Stimulated activated CD8-positive, alpha-beta memory T cell treated with anti-CD3 and anti-CD28 coated beads, Interleukin-4, amount 100 ng/mL, for 1 hour (primary cell): ENCODE measurements at places on chromosomes 11 and 22.

DNA sequence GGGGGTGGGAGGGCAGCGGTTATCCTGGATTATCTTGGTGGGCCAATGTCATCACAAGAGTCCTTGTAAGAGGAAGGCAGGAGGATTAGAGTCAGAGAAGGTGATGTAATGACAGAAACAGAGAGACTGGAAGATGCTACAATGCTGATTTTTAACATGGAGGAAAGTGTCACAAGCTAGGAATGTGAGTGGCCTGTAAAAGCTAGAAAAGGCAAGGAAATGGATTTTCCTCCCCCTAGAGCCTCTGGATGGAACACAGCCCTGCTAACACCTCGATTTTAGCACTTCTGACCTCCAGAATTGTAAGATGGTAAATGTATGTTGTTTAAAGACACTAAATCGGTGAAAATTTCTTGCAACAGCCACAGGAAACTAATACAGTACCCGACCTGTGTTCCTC lies 109.3 kb downstream of the MN1 start:
- DNase-seq, result no peak

- DNase-seq, result no peak
These were observed 853 bp downstream of the HTATIP2 start for GRCh38 chr11:20364341-20364792.

GRCh38 chr22:46090036-46090591 lies 60.2 kb upstream of the PPARA start:
- DNase-seq, result no peak

DNA sequence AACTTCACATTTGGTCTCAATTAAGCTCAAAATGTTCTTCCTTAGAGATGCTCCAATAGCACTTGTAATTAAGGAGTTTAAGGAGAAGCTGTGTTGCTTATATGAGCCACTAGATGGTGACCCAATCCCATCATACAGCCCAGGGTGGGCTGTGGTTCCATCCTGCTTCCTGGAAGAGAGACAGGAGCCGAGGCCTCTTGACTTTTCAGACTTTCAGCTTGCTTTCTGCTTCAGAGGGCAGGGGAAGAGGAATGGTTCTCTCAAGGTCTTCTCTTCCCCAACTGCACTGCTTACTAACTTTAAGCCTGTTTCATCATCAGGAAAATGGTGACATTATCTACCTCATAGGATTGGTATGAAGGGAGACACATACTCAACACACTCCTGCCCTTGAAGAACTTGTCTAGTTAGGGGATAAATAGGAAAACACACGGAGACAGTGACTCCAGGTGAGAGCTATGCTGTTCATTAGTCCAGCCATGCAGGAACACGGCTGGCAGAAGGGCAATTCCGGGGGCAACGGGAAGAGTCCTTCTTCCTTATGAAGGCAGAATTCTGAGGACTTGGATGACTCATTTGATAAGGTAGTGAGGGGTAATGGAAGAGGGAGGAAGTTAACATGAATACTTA lies 20.1 kb downstream of the TMEM218 start:
- no peak for DNase-seq

DNA sequence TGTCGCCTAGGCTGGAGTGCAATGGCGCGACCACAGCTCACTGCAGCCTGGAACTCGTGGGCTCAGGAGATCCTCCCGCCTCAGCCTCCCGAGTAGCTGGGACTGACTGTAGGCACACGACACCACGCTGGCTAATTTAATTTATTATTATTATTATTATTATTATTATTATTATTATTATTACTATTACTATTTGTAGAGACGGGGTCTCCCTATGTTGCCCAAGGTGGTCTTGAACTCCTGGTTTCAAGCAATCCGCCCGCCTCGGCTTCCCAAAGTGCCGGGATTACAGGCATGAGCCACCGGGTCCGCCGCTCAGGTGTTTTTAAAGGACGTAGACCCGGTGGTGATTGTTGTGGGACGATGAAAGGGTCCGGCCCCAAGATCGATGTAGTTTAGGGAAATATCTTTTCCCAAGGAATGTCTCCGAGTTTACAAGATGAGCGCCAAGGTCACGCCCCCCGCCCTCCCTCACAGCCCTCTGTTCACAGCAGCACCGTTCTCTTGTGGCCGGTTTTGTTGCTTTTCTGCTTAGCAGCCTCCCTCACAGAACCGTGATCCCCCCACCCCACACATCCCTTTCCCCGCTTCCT lies 728 bp upstream of the POGLUT3 start:
- no peak for DNase-seq

DNA sequence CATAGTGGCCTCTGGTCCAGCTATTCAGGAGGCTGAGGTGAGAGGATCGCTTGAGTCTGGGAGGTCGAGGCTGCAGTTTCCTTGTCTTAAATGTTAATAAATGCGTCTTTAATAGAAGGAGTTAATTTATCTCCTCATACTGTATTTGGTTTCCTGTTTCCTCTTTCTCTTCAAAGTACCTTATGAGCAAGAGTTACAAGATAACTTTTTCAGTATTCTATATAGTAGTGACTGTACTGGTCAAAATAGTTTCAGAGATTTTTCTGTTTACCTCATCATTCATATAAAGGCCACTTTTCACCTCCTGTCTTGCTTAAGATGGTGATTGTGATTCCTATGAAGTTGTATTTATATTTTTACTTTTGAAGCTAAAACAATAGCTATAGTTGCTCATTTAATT lies 50.9 kb downstream of the MCAM start:
- DNase-seq, result no peak

DNA sequence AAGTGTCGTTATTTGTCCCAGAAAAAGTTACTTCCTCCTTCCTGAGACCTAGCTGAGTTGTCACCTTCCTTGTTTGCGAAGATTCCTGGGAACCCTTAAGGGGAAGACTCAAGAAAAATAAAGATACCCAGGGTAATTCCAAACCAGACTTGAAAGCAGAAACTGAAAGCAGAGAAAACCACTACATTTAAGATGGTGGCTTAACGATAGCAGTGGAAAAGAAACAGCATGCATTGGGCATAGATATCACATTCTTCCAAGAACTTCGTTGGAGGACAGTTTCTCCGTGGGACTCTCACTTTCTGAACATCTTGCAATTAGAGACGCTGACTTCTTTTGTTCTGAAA lies 89.1 kb downstream of the FAM76B start:
- DNase-seq, result no peak

- DNase-seq, result no peak
These were observed 32.5 kb upstream of the SLC35C1 start for GRCh38 chr11:45772449-45772774.

DNA sequence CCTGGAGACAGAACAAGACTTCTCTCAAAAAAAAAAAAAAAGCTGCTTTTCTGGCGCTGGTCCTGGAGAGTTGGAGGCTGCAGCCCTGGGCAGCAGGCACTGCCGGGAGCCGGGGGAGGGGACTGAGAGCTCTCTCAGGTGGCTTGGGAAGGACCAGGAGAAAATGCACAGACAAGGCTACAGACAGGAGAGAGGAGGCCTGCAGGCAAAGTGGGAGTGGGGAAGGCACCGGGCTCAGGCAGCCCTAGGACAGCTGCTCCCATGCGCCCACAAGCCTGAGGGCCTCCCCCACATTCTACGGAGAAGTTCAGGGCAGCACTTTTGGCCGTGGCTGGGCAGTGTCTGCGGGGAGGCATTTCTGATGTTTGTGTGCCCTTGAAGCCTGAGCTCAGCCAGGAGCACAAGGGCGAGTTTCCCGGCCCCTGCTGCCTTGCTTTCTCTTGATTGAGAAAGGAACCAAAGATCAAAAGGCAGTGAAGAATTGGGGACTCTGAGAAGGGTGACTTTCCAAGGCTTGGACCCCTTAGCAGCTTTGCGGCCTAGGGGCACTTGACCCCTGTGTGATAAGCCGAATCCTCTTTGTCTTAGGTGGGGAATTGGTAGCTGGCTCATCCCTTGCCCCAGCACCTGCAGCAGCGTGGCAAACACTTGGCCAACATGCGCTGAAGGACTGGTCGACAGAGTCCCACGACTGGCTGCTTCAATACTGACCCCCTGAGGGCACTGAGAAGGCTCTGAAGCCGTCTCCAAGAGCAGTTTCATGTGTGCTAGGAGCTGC lies 35.3 kb downstream of the PPM1F start:
- no peak for DNase-seq

- DNase-seq, result no peak
These were observed 815 bp upstream of the PLCB3 start for GRCh38 chr11:64250415-64251015.

DNA sequence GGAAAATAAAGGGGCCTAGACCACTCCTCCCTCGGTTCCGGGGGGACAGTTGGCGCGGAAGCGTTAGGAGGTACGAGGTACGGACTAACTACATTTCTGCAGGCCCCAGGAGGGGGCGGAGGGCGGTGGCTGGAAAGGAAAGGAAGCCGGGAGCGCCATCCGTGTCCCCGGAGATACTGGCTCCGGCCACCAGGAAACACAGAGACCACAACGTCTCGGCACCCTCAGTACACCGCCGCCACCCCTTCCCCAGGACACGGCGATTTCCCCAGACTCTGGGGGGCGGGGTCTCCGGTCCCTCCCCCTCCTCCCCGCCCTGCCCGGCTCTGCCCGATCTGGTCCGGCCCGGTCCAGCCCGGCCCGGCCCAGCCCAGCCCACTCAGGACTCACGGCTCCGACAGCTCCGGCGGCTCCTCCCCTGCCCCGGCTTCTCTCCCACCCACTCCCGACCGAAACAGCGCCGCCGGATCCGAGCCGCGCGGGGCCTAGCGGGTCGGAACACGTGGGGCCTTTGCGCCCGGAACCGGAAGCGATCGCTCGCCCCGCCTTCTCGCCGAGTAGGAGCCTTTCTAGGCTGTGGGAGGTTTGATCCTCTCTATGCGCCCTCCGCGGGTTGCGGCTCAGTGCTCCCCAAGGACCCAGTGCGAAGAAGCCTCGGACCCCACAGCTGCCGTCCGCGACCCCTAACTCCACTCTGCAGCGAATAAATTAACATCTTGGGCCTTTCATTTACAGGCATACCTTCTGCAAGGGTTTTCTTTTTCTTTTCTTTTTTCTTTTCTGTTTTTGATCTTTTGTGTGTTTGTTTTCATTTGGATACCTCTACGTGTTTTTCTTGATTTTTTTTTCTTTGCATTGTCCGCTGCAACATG lies at the start of gene ZNF202:
ZNF202 (minus strand) TSS at position 502 of the 872 bp plus-strand sequence. CDS start 10,772 bp downstream, outside the sequence.
- peak; percentile 80 for DNase-seq

- DNase-seq, result no peak
These were observed 907.1 kb downstream of the DLG2 start for GRCh38 chr11:84719935-84720577.

DNA sequence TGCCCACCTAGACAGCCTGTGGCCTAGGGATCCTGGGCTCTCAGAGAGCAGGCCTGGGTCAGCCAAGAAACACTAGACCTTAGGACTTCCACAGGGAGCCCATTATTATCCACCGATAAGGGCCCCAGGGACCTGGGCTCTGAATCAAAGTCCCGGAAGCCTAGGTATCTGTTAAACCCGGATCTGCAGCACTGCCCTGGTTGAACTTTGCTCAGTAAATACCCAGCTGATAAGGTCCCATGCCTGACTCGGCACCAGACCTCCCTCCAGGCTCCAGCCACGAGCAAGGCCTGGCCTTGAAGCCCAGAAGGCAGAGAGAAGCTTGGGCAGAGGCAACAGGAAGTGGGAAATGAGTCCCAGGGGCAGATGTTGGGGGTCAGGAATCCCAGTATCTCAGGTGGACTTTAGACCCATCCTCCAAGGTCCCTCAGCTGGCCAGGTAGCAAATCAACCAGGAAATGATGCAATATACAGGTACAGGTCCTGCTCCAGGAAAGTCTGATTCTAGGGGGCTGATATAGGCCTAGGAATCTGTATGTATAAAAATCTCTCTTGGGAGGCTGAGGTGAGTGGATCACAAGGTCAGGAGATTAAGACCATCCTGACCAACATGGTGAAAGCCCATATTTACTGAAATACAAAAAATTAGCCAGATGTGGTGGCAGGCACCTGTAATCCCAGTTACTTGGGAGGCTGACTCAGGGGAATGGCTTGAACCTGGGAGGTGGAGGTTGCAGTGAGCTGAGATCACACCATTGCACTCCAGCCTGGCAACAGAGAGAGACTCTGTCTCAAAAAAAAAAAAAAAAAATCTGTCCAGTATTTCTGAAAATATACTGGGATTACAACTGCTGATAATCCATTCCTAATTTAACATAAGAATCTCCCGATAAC lies 18.7 kb downstream of the POU2AF1 start:
- DNase-seq, result no peak

- no peak for DNase-seq
These were observed 67.5 kb downstream of the C11orf58 start for GRCh38 chr11:16805938-16806337.

DNA sequence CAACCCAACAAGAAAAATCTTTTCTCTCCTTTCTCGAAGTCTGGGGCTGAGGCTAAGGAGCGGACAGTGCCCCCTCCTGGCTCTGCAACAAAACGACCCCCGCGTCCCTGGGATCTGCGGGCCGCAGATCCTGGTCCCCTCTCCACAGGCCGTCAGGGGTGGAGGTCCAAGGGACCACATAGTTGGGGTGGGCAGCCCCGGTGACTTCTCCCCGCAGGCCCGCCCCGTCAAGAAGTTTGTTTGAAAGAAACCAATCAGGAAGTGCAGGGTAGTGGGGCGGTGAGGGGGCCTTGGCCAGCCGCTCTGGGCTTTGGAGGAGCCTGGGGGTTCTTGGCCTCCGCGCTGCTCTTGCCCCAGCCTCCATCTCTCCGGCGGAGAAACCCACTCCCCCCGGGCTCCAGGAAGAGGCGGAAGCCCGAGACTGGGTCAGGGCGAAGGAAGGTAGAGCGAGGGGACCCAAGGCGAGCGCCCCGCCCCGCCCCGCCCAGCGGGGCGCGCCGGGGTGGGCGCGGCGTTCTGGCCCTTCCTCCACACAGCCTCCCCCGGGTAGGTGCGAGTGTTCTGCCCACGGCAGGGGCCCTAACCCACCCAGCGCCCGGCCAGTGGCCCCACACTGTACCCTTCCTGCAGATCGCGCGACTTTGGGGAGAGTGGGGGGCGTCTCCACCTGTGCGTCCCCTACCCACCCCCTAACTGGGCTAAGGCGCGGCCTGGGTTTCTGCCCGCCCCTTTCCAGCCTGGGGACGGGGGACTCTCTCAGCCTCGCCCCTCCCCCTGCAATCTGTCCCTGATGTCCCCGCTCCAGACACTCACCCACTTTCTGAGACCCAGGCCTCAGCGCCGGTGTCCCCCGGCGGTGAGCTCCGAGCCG lies 1.3 kb downstream of the TP53I11 start:
- DNase-seq, result no peak

DNA sequence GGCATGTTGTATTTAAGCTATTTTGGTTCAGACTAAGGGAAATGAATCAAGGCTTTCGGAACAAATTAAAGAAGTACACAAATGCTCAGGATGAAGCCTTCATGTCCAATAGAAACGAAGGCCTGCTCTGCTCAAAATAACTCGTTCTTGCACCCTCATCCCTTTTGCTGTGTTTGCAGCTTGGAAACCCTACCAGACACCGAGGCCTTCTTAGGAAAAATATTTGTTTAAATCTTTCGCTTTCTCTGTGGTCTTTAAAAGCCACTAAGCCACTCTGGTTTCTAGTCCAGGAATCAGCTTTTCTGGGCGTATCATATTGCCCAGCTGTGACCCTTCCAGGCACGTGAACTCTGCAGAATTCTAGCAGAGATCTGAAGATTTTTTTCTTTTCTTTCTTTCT lies 60.9 kb upstream of the HSPA8 start:
- DNase-seq, result no peak
